Right ventricle myocardium inferior (tissue), 1 donor: ENCODE measurements at places on chromosomes 2 and 18. TPM values are rescaled to one million over a fixed set of nuclear protein-coding genes. Genes with fewer than 3 reads are reported as not detected.

HNRNPLL gene
- 22.5 TPM for total RNA-seq

SLC5A6 gene
- total RNA-seq, result 12.3 TPM

PELI1 gene
- total RNA-seq, result 6.3 TPM

MALT1 gene
- 11.8 TPM for total RNA-seq

CTLA4 gene
- total RNA-seq, result 0.19 TPM

LBX2 gene
- total RNA-seq, result 0.43 TPM

LYPD6 gene
- 0.14 TPM for total RNA-seq

CDKL4 gene
- total RNA-seq, result 0.22 TPM

TGFA gene
- 1.0 TPM for total RNA-seq

STK36 gene
- total RNA-seq, result 7.5 TPM

ZSWIM2 gene
- not detected for total RNA-seq

GCKR gene
- total RNA-seq, result not detected

CDH19 gene
- total RNA-seq, result 25.1 TPM

LAPTM4A gene
- 242 TPM for total RNA-seq

CRYGB gene
- not detected for total RNA-seq

HOXD12 gene
- total RNA-seq, result not detected

NCK2 gene
- 32.9 TPM for total RNA-seq

PSTPIP2 gene
- total RNA-seq, result 2.0 TPM

MOGAT1 gene
- total RNA-seq, result 0.38 TPM

KRCC1 gene
- total RNA-seq, result 23.8 TPM

DBI gene
- 299 TPM for total RNA-seq

CARF gene
- 5.2 TPM for total RNA-seq

PLCD4 gene
- 0.43 TPM for total RNA-seq

IL1B gene
- total RNA-seq, result not detected

PROKR1 gene
- not detected for total RNA-seq

PPP1R1C gene
- 24.0 TPM for total RNA-seq

MYL12B gene
- total RNA-seq, result 180 TPM

STARD7 gene
- total RNA-seq, result 194 TPM

DSC3 gene
- 0.08 TPM for total RNA-seq

NDC80 gene
- total RNA-seq, result 0.54 TPM

LHCGR gene
- total RNA-seq, result 0.11 TPM

ITGA6 gene
- total RNA-seq, result 44.7 TPM

CNDP2 gene
- 66.4 TPM for total RNA-seq

GPR35 gene
- total RNA-seq, result 2.2 TPM

HS1BP3 gene
- 20.1 TPM for total RNA-seq

TBR1 gene
- total RNA-seq, result not detected

SLC4A5 gene
- total RNA-seq, result 1.1 TPM

SIGLEC15 gene
- total RNA-seq, result not detected

ATOH8 gene
- total RNA-seq, result 29.1 TPM

POTEC gene
- total RNA-seq, result not detected
